ENCODE measurements at places on chromosomes 3 and 15. TPM values are rescaled to one million over a fixed set of nuclear protein-coding genes. Genes with fewer than 3 reads are reported as not detected.
A peak's percentile ranks its signal among the peaks of the same experiment; 100 is the strongest.

- no peak for DNase-seq
Observed at GRCh38 chr3:124428372-124429128, 301.7 kb upstream of the UMPS start.

- peak; percentile 40 for DNase-seq
Observed at GRCh38 chr15:31215490-31216214, 111.0 kb upstream of the KLF13 start.

The STAB1 gene
- 283 TPM for total RNA-seq

DNA sequence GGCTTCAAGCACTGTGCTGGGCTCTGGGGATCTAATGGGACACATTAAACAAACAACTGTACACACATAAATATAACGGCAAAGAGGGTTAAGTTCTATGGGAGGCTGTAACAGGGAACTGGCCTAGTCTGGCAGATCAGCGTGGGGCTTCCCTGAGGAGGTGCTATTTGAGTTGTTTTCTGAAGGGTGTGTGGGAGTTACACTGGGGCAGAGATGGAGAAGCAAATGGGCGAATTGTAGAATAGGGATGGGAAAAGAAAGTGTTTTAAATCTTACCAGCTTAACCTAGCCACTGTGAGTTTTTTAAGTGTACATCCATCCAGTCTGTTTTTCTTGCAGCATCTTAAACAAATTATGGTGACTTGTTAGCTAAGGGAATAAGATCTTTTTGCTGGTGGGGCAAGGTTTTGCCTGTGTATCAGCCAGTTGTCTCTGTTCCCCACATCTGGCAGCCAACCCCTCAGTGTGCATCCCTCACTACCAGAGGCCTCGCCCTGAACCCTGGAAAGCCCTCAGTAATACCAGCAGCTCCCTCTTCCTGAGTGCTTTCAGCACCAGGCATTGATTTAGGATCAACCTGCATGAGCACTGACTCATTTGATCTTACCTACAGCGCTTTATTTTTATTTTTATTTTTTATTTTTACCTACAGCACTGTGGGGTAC is 10.9 kb upstream of the IL16 start:
- DNase-seq, result no peak

DNA sequence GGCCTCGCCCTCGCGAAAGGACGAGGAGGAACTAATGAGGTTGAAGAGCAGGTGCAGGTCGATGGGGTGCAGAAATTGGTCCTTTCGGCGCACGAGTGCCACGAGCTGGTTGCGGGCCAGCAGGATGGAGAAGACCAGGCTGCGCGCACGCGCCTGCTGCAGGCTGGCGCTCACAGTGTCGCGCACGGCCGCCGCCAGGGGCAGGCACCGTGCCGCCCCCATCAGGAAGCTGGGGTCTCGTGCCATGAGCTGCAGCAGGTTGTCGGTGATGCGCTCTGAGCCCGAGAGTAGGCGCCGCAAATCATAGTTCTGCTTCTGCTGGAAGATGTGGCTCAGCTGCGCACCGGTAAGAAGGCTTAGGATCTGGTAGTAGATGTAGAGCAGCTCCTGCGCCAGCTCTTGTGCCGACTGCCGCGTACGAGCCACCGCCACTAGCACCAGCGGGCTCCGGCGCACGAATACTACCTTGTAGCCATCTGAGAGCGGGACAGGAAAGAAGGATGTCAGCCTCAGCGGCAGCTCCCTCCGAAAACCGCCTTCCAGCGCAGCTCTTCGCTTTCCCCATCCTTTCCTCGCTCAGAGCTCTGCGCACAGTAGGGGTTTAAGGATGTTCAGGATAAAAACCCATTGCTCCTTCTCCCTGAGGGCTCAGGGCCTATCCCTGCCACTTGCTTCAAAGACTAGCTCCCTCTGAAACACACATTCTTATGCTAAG is 6.9 kb upstream of the MST1R start:
- no peak for DNase-seq

- DNase-seq, result no peak
Observed at GRCh38 chr15:62726461-62726860, 316.1 kb upstream of the TPM1 start.

GRCh38 chr3:197460002-197460401 is 95.8 kb downstream of the BDH1 start:
- DNase-seq, result no peak

DNA sequence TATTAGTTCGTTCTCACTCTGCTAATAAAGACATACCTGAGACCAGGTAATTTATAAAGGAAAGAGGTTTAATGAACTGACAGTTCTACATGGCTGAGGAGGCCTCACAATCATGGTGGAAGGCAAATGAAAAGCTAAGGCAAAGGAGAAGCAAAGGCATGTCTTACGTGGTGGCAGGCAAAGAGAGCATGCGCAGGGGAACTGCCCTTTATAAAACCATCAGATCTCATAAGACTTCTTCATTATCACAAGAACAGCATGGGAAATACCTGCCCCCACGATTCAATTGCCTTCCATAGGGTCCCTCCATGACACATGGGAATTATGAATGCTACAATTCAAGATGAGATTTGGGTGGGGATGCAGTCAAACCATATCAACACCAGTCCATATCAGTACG is 133.5 kb downstream of the ZNF621 start:
- no peak for DNase-seq

DNA sequence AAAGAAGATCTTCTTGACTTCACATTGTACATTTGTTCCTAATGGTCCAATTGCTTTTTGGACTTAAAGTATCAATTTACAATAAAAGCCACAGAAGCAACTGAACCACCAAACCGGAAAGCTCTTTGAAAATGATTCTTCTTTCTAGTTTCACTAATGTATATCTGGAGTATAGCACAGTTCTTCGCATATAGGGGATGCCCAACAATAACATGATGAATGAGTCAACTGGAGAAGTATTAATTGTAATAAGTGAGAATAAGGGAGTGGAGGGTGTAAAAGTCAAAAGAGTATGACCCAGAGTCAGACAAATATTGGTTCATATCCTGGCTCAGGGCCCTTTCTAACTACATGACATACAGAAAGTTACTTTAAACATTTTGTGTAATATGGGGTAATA is 425.2 kb downstream of the ZBTB20 start:
- no peak for DNase-seq

GRCh38 chr15:52255935-52256334 is 39.7 kb downstream of the MYO5C start:
- DNase-seq, result no peak

The ZDHHC19 gene
- total RNA-seq, result not detected

DNA sequence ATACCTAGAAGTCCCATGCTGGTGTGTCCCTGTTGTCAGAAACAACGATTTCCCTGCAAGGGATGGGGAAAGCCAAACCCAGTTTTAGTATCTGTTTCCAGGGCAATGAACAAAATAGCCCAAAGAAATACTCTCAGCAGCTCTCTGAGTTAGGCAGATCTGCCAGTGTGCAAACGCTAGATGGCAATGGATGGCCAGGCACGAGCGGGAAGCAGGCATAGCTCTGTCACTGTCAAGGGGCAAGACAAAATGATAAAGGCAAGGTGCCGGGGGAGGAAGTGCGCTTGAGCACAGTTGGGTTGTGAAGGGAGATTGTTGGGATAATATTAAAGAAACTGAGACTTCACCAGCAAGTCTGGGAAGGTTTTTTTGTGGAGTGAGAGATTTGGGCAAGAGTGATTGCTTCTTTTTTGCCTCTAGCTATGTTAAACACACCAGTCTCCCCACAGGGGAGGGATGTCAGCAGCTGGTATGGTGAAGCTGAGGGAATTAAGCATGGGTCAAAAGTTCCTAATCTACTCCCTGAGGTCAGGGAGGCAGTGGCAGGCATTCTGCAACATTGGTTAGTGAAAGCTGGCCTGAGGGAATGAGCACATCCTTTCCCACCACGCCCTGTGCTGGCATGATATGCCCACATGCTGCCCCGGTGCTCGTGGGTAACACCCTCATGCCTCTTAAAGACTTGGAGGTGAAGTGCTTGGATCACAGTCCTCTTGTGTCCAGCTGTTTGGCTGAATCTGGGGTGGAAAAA is 117.5 kb downstream of the PDCD6IP start:
- no peak for DNase-seq

DNA sequence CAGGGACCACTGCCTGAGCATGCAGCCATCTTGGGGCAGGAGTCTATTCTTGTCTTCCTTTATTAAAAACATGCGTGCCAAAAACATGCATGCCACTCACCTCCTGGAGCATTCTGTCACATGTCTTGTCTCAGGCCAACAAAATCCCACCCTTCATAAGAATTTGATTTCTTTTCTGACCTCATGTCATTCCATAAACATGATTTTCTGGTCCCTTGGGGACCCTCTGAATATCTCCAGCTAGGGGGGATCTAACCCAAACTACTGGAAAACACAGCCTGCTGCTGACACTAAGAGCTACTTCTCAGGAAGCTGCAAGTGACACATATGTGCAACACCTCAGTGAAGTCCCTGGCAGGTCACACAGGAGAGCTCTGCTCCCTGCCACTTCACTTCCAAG is 26.8 kb upstream of the NOX5 start:
- DNase-seq, result no peak

GRCh38 chr3:40574050-40574449 is 49.3 kb downstream of the ZNF621 start:
- DNase-seq, result no peak

- no peak for DNase-seq
Observed at GRCh38 chr3:149449799-149450198, 24.7 kb upstream of the TM4SF4 start.

GRCh38 chr3:53821631-53822121 is 24.5 kb downstream of the CHDH start:
- DNase-seq, result no peak

The CNTN6 gene
- not detected for total RNA-seq

GRCh38 chr3:45224824-45225464 is 1.1 kb downstream of the TMEM158 start:
- no peak for DNase-seq

Data from omental fat pad (tissue), 4 donors.